ENCODE measurements at places on chromosomes 2 and 18. TPM values are rescaled to one million over a fixed set of nuclear protein-coding genes. Genes with fewer than 3 reads are reported as not detected.

NETO1 gene
- not detected for total RNA-seq

GRHL1 gene
- 1.9 TPM for total RNA-seq

STPG4 gene
- total RNA-seq: 0.47 TPM

FBXO48 gene
- total RNA-seq: 1.5 TPM

GREB1L gene
- 0.58 TPM for total RNA-seq

IL1RN gene
- 1.5 TPM for total RNA-seq

ARHGEF4 gene
- 2.6 TPM for total RNA-seq

NT5DC4 gene
- not detected for total RNA-seq

CLEC4F gene
- not detected for total RNA-seq

GCA gene
- total RNA-seq: 22.1 TPM

DNA sequence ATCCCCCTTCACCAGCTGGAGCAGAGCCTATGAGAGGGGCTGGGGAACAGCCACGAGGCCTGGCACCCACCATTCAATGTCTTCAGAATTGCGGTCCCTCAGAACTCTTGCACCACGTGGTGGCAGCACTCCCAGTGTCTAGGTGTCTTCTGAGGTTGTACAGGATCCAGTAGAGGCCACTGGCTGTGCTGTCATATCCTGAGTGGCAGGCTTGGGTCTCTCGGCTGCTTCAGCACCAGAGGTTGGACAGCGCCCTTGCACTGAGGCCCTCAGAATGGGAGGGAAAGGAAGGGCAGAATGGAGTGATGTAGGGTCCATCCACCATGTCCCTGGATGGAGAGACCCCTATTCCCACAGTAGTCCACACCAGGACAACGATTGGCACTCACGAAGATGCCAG is 112.0 kb upstream of the TEKT4 start:
- H3K36me3 ChIP-seq: no peaks in the 10 kb centered on the region
- H3K27me3 ChIP-seq: no peaks in the 10 kb centered on the region
- no peak overlapping the region for H3K4me3 ChIP-seq
- no peak overlapping the region for H3K27ac ChIP-seq

- peak; percentile 10 for DNase-seq
- H3K27ac ChIP-seq: no peak overlapping the region
- no peaks in the 10 kb centered on the region for H3K4me1 ChIP-seq
- no peaks in the 10 kb centered on the region for H3K27me3 ChIP-seq
- no peak overlapping the region for H3K4me3 ChIP-seq
- no peaks in the 10 kb centered on the region for H3K36me3 ChIP-seq
Observed at GRCh38 chr2:3113122-3113521, 264.5 kb downstream of the EIPR1 start.

- H3K36me3 ChIP-seq: no peaks in the 10 kb centered on the region
- no peak for DNase-seq
- no peaks in the 10 kb centered on the region for H3K27me3 ChIP-seq
- no peak overlapping the region for H3K27ac ChIP-seq
- peaks cover 3% of the 10 kb centered on the region for H3K4me1 ChIP-seq
- no peak overlapping the region for H3K4me3 ChIP-seq
Observed at GRCh38 chr2:199984755-199985154, 29.4 kb downstream of the MAIP1 start.

DNA sequence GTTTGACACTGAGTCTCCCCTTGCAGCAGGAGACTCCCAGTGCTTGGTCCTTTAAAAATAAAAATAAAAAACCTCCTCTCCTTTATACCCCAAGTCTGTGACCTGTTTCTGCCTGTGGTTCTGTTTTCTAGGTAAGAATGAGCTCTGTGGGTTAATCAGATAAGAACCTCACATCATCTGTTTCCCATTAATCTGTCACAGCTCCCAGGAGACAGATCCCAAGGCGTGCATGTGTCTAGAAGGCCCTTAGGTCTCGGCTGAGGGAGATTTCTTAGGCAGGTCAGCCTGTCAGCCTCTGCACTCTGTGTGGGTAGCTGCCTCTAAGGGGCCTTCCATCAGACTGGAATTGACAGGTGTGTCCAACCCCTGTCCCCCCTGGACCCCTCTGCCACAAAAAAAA is 80.7 kb downstream of the FHOD3 start:
- H3K27ac ChIP-seq: no peak overlapping the region
- H3K4me3 ChIP-seq: no peak overlapping the region
- no peak for DNase-seq
- H3K4me1 ChIP-seq: no peaks in the 10 kb centered on the region
- no peaks in the 10 kb centered on the region for H3K27me3 ChIP-seq
- H3K36me3 ChIP-seq: no peaks in the 10 kb centered on the region

GRCh38 chr18:54696616-54697293 is 105.7 kb downstream of the DYNAP start:
- H3K4me3 ChIP-seq: no peak overlapping the region
- no peaks in the 10 kb centered on the region for H3K36me3 ChIP-seq
- H3K27ac ChIP-seq: no peak overlapping the region
- no peaks in the 10 kb centered on the region for H3K27me3 ChIP-seq
- H3K4me1 ChIP-seq: no peaks in the 10 kb centered on the region
- no peak for DNase-seq

GRCh38 chr2:240952496-240953246 is 45.7 kb upstream of the SNED1 start:
- no peak overlapping the region for H3K27ac ChIP-seq
- no peaks in the 10 kb centered on the region for H3K4me1 ChIP-seq
- H3K27me3 ChIP-seq: no peaks in the 10 kb centered on the region
- DNase-seq: peak; percentile 14
- H3K36me3 ChIP-seq: no peaks in the 10 kb centered on the region

- no peaks in the 10 kb centered on the region for H3K36me3 ChIP-seq
- no peak overlapping the region for H3K4me3 ChIP-seq
- no peak for DNase-seq
- H3K27ac ChIP-seq: no peak overlapping the region
Observed at GRCh38 chr2:173876833-173877413, 88.2 kb downstream of the SP3 start.

GRCh38 chr2:41413813-41414485 is 633.9 kb upstream of the PKDCC start:
- H3K27ac ChIP-seq: no peak overlapping the region
- no peak overlapping the region for H3K4me3 ChIP-seq
- H3K27me3 ChIP-seq: no peaks in the 10 kb centered on the region
- no peaks in the 10 kb centered on the region for H3K4me1 ChIP-seq

DNA sequence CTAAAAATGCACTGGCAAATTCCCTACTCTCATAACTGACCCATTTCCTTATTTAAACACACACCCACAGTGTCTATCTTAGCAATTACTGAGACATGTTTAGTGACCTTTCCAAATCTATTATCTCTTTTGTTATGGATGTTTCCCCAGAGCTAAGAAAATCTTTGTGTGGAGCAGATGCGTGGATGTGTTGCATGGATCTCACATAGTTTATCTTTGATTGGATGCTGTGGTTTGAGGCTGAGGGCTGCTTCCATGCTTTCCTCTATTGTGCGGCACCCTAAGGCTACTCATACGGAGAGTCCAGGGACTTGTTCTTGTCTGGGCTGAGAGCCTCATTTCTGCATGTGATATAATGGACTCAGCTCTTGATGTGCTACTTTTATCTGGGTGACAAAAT is 4.7 kb downstream of the ANKZF1 start:
- H3K4me3 ChIP-seq: no peak overlapping the region
- no peaks in the 10 kb centered on the region for H3K4me1 ChIP-seq
- no peak overlapping the region for H3K27ac ChIP-seq
- no peak for DNase-seq
- H3K27me3 ChIP-seq: no peaks in the 10 kb centered on the region

GRCh38 chr2:71602581-71602980 is 149.2 kb downstream of the DYSF start:
- no peaks in the 10 kb centered on the region for H3K4me1 ChIP-seq
- H3K36me3 ChIP-seq: no peaks in the 10 kb centered on the region
- no peaks in the 10 kb centered on the region for H3K27me3 ChIP-seq
- no peak overlapping the region for H3K4me3 ChIP-seq
- DNase-seq: no peak

DNA sequence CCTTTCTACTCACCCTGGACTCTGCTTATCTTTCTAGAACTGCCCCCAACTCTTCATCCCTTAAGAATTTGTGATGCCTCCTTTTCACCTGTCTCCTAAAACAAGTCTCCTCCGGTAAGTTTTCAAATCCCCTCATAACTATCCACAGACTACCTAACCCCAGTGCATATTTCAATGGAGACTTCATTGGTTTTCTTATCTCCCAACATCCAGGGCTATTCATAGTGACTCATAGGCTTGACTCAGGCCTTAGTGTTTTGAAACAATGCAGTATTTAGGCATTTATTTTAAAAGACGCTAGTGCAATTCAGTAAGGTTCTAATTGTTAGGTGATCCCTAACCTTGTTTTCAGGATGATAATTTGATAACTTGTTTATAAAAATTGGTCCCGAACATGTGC is 399.2 kb downstream of the CPS1 start:
- no peak overlapping the region for H3K4me3 ChIP-seq
- H3K27me3 ChIP-seq: no peaks in the 10 kb centered on the region
- H3K36me3 ChIP-seq: no peaks in the 10 kb centered on the region
- DNase-seq: no peak
- H3K27ac ChIP-seq: no peak overlapping the region

- H3K27ac ChIP-seq: no peak overlapping the region
- no peak overlapping the region for H3K4me3 ChIP-seq
- no peaks in the 10 kb centered on the region for H3K4me1 ChIP-seq
- H3K36me3 ChIP-seq: no peaks in the 10 kb centered on the region
- no peaks in the 10 kb centered on the region for H3K27me3 ChIP-seq
Observed at GRCh38 chr2:55357927-55358326, 61.7 kb downstream of the CCDC88A start.

DNA sequence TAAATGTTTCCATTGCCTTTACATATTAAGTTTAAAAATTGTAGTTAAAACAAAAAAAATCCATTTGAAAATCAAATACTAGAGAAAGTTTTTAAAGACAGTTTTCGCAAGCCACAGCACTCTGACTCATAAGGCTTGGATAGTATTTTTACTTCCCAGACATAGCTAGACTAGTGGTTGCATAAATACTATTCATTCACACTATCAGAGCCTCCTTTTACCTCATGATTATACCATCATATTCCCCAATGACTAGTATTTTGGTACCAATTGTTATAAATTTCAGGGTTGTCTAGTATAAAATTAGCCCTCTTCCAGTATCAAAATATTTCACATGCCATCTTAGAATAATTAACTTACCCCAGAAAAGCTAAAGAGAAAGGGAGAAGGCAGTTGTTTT is 393.5 kb downstream of the ERBB4 start:
- no peaks in the 10 kb centered on the region for H3K36me3 ChIP-seq
- no peak for DNase-seq
- H3K4me1 ChIP-seq: no peaks in the 10 kb centered on the region

DNA sequence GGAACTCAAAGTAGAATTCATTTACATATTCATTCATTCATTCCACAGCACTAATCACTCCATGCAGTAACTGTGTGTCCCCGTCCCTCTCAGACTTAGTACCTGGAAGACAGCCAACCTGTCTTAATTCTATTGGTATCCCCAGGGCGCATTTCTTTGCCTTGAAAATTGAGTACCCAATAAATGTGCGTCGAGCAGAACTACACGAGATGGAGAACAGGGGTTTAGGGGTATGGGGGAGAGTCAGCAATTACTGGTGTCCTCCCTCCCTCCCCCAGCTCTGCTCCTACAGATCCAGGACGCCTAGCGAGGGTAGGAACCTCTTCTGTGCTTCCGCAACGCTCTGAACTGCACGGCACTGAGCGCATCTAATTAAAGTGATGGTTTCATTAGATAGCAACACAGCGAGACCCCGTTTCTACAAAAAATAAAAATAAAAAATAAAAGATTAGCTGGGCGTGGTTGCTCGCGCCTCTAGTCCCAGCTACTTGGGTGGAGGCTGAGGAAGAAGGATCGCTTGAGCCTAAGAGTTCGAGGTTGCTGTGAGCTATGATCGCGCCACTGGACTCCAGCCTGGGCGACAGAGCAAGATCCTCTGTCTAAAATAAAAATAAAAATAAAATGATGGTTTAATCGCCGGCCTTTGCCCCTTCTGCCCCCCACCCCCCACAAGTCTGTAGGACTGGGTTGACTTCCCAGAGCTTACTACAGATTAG is 614 bp upstream of the FKBP1B start:
- peaks cover 11% of the 10 kb centered on the region for H3K4me1 ChIP-seq
- no peaks in the 10 kb centered on the region for H3K27me3 ChIP-seq
- no peak overlapping the region for H3K27ac ChIP-seq

GRCh38 chr2:8431446-8432125 is 250.3 kb upstream of the ID2 start:
- no peak overlapping the region for H3K27ac ChIP-seq
- no peaks in the 10 kb centered on the region for H3K36me3 ChIP-seq
- no peaks in the 10 kb centered on the region for H3K27me3 ChIP-seq
- DNase-seq: no peak

DNA sequence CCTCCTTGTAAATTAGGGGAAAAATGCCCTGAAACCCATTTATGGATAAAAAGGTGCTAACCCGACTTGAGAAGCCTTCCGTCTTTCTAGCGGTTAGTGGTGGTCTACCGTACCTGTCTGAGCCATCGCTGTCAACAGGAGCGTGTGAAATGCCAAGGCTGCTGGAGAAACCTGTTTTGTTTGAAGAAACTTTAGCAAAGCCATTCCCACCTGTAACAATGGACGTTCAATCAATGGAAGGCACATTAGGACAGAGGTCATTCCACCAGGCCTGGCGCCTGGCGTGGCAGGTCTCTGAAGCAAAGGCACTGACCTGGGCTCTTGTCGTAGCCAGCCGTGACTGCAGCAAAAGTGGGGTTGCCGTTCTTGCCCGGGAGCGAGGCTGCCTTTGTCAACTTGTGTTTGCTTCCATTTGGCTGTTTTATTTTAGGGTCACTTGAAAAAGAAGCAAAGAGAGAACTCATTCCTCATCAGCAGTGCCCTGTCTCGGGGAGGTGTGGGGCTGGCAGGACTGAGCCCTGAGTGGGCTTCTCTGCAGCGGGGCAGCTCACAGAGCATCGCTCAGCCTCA is 47.2 kb downstream of the ZAP70 start:
- no peaks in the 10 kb centered on the region for H3K27me3 ChIP-seq
- no peaks in the 10 kb centered on the region for H3K4me1 ChIP-seq
- peaks cover under 1% of the 10 kb centered on the region for H3K36me3 ChIP-seq
- H3K27ac ChIP-seq: no peak overlapping the region

GRCh38 chr18:75204269-75204731 is 4.6 kb downstream of the PTGR3 start:
- peaks cover 6% of the 10 kb centered on the region for H3K4me1 ChIP-seq
- peak overlapping the region; percentile 20 for H3K27ac ChIP-seq
- H3K4me3 ChIP-seq: peak overlapping the region; percentile 39
- peak; percentile 38 for DNase-seq

All from colonic mucosa (tissue), 4 donors.